Small intestine (tissue), 16 donors: ENCODE measurements at places on chromosomes 6 and 20. TPM values are rescaled to one million over a fixed set of nuclear protein-coding genes. Genes with fewer than 3 reads are reported as not detected.

GRCh38 chr20:59903621-59904020 lies 29.8 kb downstream of the SYCP2 start:
- no peaks in the 10 kb centered on the region for H3K27me3 ChIP-seq
- H3K4me1 ChIP-seq: no peaks in the 10 kb centered on the region
- H3K27ac ChIP-seq: no peak overlapping the region
- DNase-seq: no peak
- no peak overlapping the region for H3K4me3 ChIP-seq

DNA sequence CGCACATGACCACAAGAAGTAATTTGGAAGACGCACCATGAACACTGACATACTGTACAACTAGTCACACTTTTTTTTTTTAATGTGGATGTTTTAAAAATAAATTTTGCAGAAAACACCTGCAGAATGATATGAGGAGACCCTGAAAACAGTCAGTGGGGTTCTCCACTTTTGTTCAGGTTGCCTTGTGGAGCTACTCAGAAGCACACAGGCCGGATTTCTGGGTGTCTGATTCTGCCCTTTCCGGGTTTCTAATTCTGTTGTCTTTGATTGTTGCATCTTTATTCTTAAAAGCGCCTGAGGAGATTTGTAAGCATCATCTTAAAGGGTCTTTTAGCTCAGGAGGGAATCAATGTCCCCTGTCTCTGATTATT lies 74.5 kb downstream of the SSR1 start:
- no peak overlapping the region for H3K4me3 ChIP-seq
- H3K36me3 ChIP-seq: peaks cover 17% of the 10 kb centered on the region
- H3K27me3 ChIP-seq: no peaks in the 10 kb centered on the region
- H3K4me1 ChIP-seq: peaks cover 79% of the 10 kb centered on the region

DNA sequence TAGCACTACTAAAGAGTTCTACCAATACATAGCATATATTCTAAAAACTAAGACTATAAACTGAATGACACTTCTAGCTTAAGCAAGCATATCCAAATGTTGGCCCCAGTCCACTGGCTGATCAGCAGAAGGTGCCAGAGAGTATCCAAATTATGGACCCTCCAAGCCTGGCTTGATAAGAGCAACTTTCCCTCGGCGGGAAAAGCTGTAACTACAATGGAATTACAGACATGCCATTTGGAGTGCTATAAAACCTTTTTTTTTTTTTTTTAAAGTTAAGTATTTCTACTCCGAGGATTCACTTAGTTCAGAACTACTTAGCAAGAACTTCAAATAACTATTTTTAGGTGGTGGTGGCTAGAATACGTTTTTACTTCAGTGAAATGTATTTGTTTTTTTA lies 94.6 kb downstream of the EPB41L2 start:
- DNase-seq: no peak
- H3K27me3 ChIP-seq: no peaks in the 10 kb centered on the region
- peak overlapping the region; percentile 19 for H3K27ac ChIP-seq
- no peaks in the 10 kb centered on the region for H3K36me3 ChIP-seq

DNA sequence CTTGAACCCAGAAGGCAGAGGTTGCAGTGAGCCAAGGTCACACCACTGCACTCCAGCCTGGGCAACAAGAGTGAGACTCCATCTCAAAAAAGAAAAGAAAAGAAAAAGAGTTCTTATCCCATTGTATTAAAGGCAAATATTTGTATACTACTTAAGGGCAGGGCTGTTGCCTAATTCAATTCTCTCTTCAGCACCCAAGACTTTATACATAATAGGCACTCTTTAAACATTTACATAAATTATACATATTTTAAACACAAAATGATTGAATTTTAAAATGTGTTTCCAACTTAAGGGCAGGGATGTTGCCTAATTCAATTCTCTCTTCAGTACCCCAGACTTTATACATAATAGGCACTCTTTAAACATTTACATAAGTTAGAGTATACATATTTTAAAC lies 424.3 kb upstream of the ARID1B start:
- no peaks in the 10 kb centered on the region for H3K27me3 ChIP-seq
- DNase-seq: no peak
- no peaks in the 10 kb centered on the region for H3K36me3 ChIP-seq
- no peak overlapping the region for H3K27ac ChIP-seq
- H3K4me3 ChIP-seq: no peak overlapping the region
- H3K4me1 ChIP-seq: no peaks in the 10 kb centered on the region

DNA sequence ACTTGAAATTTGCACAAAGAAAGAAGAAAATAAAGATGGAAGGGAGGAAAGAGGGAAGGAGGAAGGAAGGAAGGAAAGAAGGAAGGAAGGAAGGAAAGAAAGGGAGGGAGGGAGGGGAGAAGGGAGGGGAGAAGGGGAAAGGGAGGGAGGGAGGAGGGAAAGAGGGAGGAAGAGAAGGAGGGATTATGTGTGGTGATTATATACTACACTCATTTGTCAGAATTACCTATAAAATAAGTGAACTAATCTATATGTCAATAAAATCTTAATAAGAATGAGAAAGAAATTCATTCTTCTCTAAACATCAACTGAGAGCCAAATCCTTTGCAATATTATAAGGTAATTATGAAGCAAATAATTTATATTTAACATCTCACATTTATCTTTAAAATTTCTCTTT lies 77.9 kb upstream of the TFAP2D start:
- no peaks in the 10 kb centered on the region for H3K36me3 ChIP-seq
- no peak for DNase-seq
- no peak overlapping the region for H3K4me3 ChIP-seq
- no peaks in the 10 kb centered on the region for H3K27me3 ChIP-seq
- H3K27ac ChIP-seq: no peak overlapping the region
- no peaks in the 10 kb centered on the region for H3K4me1 ChIP-seq

DNA sequence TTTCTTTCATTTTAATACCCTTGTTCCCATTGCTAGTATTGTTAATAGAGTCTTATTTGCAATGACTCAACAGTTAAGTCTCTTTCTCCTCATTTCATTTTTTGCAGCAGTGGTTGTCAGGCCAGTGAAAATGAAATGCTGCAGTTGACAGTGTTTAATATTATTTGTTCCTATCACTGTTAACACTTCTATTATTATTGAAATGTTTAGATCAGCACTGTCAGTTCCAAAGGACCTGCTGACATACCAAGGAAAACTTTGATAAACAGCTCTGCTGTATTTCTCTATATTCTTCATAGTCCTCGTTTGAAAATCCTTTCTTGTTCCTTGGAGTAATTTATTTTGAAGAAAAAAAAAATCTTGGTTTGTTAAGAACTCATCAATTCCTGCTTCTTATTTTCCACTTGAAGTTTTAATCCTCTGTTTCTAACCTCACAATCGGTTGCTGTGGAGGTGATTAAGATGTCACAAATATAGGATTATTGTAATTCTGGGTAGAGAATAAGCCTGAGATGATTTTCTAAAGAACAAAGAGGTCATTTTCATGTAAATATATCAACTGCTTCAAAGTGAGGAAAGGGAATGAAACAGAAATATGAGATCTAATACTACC lies 1065.9 kb upstream of the CITED2 start:
- no peak overlapping the region for H3K4me3 ChIP-seq
- DNase-seq: no peak
- H3K27ac ChIP-seq: no peak overlapping the region
- H3K27me3 ChIP-seq: no peaks in the 10 kb centered on the region
- H3K36me3 ChIP-seq: no peaks in the 10 kb centered on the region

GRCh38 chr20:57920971-57921370 lies 211.2 kb upstream of the PMEPA1 start:
- H3K27me3 ChIP-seq: no peaks in the 10 kb centered on the region
- H3K4me1 ChIP-seq: peaks cover 21% of the 10 kb centered on the region
- H3K4me3 ChIP-seq: no peak overlapping the region
- no peak for DNase-seq
- H3K27ac ChIP-seq: no peak overlapping the region

DNA sequence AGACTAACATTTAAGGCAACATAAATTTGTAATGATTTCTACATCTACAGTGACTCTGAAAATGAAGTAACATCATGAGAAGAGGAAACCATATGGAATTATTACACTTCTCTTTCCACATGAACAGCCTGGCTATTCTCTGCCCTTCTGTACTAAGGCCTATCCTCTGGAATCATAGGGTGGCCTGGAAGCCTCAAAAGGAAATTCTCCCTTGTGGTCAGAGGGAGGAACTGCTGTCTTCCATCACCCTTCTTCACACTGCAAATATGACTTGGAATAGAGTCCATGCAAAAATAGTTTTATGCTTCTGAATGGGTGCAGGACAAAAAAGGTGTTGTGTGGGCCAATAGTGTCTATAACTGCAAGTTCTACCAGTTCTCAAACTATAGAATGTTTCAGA lies 44.6 kb upstream of the SH3BGRL2 start:
- no peak overlapping the region for H3K4me3 ChIP-seq
- H3K27me3 ChIP-seq: no peaks in the 10 kb centered on the region

GRCh38 chr6:130518588-130518987 lies 152.8 kb downstream of the TMEM200A start:
- no peaks in the 10 kb centered on the region for H3K27me3 ChIP-seq
- H3K27ac ChIP-seq: no peak overlapping the region
- H3K36me3 ChIP-seq: no peaks in the 10 kb centered on the region

GRCh38 chr6:75422024-75422639 lies 71.5 kb downstream of the FILIP1 start:
- DNase-seq: no peak
- no peaks in the 10 kb centered on the region for H3K36me3 ChIP-seq
- no peaks in the 10 kb centered on the region for H3K27me3 ChIP-seq

DNA sequence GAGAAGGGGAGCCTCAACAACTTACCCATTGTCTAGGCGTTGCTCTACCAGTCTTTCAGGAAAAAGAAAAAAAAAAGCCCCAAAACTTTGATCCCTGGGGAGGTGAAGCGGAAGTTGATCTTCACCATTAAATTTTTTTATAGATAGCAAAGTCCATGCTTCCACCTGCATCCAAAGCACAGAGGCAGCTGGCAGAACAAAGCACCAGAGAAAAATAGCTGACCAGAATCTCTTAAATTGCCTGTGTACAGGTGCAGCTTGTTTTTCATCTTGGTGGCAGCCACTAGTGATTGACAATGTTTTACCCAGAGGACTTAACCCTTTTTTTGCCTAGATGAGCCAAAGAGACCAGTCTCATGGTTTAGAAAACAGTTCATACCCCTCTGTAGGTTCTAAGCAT lies 86.0 kb downstream of the MYB start:
- H3K27me3 ChIP-seq: no peaks in the 10 kb centered on the region
- peaks cover 52% of the 10 kb centered on the region for H3K4me1 ChIP-seq
- H3K27ac ChIP-seq: peak overlapping the region; percentile 86
- peak; percentile 89 for DNase-seq

GRCh38 chr20:39270837-39271604 lies 308.9 kb downstream of the DHX35 start:
- no peaks in the 10 kb centered on the region for H3K4me1 ChIP-seq
- no peak overlapping the region for H3K27ac ChIP-seq
- H3K4me3 ChIP-seq: no peak overlapping the region

- H3K36me3 ChIP-seq: no peaks in the 10 kb centered on the region
- no peaks in the 10 kb centered on the region for H3K27me3 ChIP-seq
- DNase-seq: no peak
Observed at GRCh38 chr6:109389650-109390274, 7.5 kb upstream of the CD164 start.

DNA sequence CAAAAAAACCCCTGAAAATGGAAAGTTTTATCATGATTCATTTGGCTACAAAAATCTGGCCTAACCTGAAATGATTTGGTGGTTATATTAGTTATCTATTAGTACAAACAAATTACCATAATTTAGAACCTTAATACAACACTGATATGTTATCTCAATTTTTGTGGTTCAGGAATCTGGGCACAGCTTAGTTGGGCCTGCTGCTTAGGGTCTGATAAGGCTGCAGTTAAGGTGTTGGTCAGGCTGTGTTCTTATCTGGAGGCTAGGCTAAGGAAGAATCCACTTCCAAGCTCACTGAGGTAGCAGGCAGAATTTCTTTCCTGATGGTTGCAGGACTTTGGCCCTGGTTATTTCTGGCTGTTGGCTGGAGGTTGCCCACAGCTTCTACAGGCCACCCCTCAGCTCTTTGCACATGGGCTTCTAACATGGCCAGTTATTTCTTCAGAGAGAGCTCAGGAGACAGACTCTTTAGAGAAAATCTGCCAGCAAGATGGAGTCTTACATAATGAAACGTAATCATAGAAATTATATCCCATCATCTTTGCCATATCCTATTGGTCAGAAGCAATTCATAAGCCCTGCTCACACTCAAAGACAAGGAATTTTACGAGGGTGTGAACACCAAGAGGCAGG lies 11.4 kb downstream of the TRIM38 start:
- peaks cover 44% of the 10 kb centered on the region for H3K36me3 ChIP-seq
- no peak overlapping the region for H3K4me3 ChIP-seq
- no peaks in the 10 kb centered on the region for H3K27me3 ChIP-seq
- H3K4me1 ChIP-seq: peaks cover 5% of the 10 kb centered on the region

GRCh38 chr6:26553635-26554446 lies 15.7 kb downstream of the HMGN4 start:
- H3K27ac ChIP-seq: peak overlapping the region; percentile 48
- no peaks in the 10 kb centered on the region for H3K36me3 ChIP-seq
- no peaks in the 10 kb centered on the region for H3K27me3 ChIP-seq
- H3K4me3 ChIP-seq: peak overlapping the region; percentile 51
- H3K4me1 ChIP-seq: peaks cover 12% of the 10 kb centered on the region

DNA sequence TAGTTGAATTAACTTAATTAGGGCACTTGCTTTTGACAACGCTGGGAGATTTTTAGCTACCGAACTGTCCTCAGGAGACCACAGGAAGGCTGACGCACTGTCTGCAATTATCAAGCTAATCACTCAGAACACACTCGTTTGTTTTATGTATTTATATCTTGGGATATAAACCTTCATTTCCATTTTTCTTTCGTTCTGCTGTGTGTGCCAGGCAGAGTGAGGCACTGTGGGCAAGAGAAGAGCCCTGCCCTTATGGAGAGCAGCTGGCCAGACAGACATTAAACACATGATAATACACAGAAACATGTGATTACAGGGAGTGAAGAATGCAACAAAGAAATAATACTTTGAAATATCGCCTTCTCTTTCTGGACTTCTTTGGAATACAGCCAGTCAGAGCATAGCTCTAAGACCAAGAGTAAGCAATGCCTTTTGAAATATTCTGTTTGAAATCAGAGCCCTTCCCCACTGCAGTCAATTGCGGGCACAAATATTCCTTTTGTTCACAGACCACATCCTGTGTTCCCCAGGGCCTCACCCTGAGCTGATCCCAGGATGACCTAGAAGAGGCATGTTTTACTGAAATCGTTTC lies 96.8 kb downstream of the ANKRD60 start:
- no peak overlapping the region for H3K4me3 ChIP-seq
- H3K27me3 ChIP-seq: no peaks in the 10 kb centered on the region
- no peaks in the 10 kb centered on the region for H3K4me1 ChIP-seq
- peak; percentile 2 for DNase-seq

Gene PFDN6
- 164 TPM for polyA plus RNA-seq

Gene CALHM4
- polyA plus RNA-seq: not detected

Gene SERINC1
- polyA plus RNA-seq: 89.9 TPM

Gene PPIL6
- 0.22 TPM for polyA plus RNA-seq

Gene FKBP1C
- 1.2 TPM for polyA plus RNA-seq

Gene DEFB121
- polyA plus RNA-seq: not detected

Gene CRISP3
- not detected for polyA plus RNA-seq

Gene HLA-DRB5
- polyA plus RNA-seq: 8.8 TPM
